ENCODE measurements at places on chromosomes 1 and 21.

DNA sequence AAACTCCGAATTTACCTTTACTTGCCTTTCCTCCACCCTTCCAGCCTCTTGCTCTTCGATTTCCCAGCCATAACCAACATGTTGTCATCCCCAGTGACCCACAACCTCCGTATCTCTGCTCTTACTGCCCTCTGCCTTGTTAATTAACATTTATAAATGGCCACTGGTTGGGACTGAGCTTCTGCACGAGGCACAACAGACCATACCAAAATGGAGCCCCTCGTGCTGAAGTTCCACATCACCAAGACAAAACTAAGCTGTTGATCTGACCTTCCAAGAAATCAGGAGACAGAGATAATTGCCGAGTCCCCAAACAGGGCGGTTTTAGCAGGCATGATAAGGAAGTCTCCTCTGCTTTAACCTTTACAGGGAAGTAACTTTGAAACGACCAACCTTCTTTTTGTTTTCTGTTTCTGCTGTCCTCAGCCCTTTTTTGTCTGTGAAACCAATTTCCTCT, 71.9 kb downstream of the NMNAT2 start:
- no peak for DNase-seq

- no peak for DNase-seq
Measured at GRCh38 chr1:111082421-111083203, 57.3 kb downstream of the DRAM2 start.

DNA sequence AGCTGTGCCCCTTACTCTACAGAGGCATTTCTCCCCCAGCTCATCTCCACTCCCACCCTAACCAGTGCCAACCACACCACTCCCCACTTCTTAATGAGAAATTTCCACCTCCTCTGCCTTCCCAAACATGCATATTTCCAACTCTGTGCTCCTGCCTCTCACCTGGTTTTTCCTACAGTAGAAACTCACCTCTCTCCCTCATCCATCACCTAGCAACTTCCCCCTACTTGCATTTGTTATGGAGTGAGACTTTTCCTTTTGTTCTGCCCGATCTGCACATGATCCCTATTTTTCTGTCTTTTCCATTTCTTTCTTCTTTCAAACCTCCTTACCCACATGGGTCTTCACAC, 11.9 kb downstream of the RGS8 start:
- no peak for DNase-seq

GRCh38 chr1:15975358-15975804, 520 bp downstream of the ZBTB17 start:
- no peak for DNase-seq

DNA sequence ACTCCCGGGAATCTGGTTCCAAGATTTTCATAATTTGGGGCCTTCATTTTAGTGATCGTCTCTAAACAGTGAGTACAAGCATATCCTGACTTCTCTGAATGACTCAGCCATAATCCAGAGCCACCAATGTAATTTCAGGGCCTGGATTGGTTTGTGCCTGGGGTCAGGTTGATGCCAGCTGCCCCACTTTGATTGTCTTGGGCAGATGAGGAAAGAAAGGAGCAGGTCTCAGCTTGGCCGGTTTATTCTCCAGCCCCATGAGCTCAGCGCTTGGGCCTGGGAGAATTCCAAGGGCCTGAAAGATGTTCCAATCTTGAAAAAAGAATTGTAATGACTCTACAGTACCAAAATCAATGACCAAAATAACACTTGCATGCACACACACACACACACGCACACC, 71.2 kb upstream of the ECE1 start:
- DNase-seq = no peak

- no peak for DNase-seq
Measured at GRCh38 chr1:64000021-64000420, 203.4 kb upstream of the UBE2U start.

All from ureter (tissue), 1 donor.